Hepatic stellate cell (primary cell): ENCODE measurements at places on chromosomes 16 and 17.

GRCh38 chr16:86584726-86585721 lies 6.7 kb downstream of the FOXL1 start:
- DNase-seq = no peak

DNA sequence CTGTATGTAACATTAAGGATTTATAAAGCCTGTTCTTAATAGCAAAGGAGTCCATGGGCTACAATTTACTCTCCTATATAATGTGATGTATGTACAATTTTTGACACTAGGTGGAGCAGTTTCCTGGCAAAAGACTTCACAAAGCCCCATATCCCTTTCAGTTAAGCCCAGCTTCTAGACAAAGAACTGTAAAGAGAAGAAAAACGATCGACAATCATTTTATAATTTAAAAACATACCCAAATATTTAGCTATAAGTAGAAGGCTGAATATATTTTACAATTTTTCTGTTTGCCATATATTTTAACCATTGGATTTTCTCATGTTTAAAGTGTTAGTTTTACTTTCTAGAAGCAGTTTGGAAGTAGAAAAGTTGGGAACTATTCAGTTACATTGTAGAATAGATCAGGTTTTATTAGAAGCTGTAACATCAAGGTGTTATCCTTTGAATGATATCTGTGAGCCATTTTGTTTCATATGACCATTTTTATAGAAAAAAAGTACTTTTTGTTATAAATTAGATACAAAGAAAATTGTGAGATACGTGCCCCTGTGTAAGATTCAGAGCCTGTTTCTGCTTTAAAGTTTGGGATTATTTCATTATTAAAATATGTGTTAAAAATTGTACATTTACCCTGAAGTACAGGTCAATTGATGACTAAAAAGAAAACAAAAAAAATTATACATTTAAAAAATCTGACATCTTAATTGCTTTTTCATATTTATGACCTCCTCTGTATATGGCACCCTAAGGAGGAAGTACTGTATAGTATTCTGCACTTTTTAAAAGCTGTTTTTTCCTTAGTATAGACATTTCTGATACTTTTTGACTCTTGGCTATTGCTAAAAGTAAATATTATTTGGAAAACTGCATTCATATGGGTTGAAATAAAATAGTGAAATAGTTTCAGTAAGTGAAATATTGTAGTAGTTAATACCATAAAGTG lies 46.3 kb downstream of the VMP1 start:
- peak; percentile 70 for DNase-seq

DNA sequence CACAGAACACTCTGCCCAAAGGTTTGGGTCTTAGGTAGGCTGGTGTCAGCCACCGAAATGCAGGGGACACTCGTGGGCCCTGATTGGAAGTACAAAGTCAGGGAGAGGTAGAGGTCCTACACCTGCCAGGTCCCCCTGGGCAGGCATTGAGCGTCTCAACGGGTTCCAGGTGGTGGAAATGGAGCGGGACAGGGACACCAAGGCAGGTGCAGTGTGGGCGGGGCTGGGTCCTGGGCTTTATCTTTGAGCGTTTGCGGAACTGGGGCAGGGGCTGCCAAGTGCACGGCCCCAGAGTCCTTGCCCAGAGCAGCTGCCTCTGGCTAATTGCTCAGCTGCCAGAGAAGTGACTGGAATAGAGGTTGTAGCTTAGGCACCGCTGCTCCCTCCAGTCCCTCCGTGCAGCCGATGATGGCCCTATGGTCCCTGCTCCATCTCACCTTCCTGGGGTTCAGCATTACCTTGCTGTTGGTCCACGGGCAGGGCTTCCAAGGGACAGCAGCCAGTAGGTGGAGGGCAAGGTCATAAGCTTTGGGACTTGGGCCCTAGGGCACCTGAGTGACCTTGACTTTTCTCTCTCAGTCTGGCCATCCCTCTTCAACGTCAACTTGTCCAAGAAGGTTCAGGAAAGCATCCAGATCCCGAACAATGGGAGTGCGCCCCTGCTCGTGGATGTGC lies at the start of gene ZACN:
Gene ZACN (plus strand): TSS at position 323 of the 675 bp plus-strand sequence. CDS start 83 bp downstream, at position 406.
- DNase-seq = no peak

DNA sequence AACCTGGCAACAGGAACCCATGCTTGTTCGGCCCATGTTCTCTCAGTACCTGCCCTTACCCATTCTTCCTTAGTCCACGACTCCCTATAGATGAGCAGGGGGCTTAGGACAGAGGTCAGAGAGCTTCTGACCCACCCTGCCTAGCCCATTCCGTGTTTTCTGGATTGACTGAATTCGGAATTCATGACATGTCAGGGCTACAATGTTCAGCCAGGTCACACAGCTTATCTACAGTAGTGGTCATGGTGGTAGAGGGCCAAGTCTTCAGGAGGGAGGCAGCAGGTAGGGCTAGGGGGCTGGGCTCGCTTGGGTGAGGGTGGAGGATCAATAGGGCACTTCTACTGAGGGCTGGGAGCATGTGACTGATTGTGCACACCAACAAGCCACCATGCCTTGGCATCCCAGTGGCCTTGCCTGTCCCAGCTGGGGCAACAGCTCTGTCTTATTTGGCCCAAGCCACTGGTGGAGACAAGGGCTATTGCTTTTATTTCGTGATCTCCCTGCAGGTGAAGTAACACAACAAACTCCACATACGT lies 3.1 kb downstream of the HEXIM2 start:
- DNase-seq = no peak

DNA sequence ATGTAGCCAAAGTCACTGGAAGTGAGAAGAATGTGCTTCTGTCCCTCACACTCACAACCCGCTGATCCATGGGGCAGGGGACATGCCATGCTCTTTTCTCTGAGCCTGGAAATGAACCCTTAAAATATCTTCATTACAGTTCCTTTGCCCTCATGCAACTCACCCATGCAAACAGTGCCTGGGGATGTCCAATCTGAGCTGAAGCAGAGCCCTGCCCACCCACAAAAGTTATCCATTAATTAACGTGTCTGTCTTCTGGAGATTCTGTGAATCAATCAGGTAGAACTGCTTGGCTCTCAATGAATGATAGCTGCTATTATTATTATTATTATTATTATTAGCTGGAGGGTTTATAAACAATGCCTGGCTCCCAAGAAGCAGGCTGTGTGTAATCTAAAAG lies 133.7 kb downstream of the USP31 start:
- DNase-seq = no peak

GRCh38 chr17:76826330-76827068 lies 41.7 kb upstream of the MGAT5B start:
- DNase-seq = no peak

GRCh38 chr16:24972608-24973220 lies 42.5 kb downstream of the ARHGAP17 start:
- no peak for DNase-seq

- no peak for DNase-seq
Measured at GRCh38 chr16:88497561-88498462, 44.7 kb downstream of the ZFPM1 start.

- DNase-seq = no peak
Measured at GRCh38 chr17:44922746-44923470, 7.6 kb upstream of the GFAP start.

GRCh38 chr17:76793775-76794174 lies 55.9 kb downstream of the MFSD11 start:
- peak; percentile 31 for DNase-seq

GRCh38 chr16:55469821-55470532 lies 9.0 kb upstream of the MMP2 start:
- DNase-seq = no peak

DNA sequence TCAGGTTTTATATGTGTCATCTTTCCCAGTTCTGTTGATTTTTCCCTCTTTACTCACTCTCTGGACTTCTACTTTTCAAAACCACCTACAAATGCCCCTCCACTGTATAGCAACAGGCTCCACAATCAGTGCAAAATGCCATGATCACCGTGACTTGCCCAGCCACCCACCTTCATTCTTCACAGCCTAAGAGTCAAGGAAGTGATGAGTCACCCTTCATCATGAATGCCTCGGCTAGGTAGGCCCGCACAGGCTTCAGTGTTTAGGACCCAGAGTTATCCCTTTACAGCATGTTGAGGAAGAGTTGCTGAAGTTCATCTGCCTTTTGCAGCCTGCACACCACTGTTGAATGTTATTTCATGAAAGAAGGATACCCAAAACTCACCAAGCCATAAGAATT lies 158.6 kb downstream of the PMP22 start:
- DNase-seq = no peak

DNA sequence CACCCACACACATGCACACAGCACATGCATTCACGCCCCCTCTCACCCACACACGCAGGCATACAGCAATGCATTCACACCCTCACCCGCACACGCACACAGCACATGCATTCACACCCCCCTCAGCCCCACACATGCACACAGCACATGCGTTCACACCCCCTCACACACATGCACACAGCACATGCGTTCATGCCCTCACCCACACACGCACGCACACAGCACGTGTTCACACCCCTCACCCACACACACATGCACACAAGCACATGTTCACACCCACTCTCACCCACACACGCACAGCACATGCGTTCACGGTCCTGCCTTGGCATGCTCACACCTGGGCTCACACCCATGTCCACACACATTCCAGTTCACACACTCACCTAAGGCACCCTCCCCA lies 64.2 kb downstream of the ENGASE start:
- DNase-seq = no peak

- DNase-seq = no peak
Measured at GRCh38 chr17:40857535-40857934, 9.5 kb downstream of the KRT12 start.

DNA sequence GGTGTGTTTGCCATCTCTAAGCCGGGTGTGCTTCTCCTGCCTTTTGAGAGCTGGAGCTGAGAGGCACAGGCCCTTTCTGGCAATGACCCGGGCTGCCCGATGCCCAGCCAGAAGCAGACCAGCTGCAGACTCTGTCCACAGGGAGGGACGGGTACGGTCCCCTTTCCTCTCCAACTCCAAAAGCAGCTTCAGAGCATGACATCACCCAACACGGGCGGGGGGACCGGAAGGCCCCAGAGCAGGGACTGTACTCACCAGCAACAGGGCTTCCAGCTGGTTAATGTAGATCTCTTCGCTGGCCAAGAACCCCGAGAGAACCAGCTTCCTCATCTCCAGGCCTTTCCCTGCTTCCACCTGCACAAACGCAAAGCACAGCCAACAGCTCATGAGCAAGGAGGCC lies 79.4 kb downstream of the ABR start:
- no peak for DNase-seq

GRCh38 chr16:88063211-88063773 lies 112.1 kb downstream of the BANP start:
- DNase-seq = no peak

- no peak for DNase-seq
Measured at GRCh38 chr17:58969612-58970011, 137.1 kb downstream of the TRIM37 start.

DNA sequence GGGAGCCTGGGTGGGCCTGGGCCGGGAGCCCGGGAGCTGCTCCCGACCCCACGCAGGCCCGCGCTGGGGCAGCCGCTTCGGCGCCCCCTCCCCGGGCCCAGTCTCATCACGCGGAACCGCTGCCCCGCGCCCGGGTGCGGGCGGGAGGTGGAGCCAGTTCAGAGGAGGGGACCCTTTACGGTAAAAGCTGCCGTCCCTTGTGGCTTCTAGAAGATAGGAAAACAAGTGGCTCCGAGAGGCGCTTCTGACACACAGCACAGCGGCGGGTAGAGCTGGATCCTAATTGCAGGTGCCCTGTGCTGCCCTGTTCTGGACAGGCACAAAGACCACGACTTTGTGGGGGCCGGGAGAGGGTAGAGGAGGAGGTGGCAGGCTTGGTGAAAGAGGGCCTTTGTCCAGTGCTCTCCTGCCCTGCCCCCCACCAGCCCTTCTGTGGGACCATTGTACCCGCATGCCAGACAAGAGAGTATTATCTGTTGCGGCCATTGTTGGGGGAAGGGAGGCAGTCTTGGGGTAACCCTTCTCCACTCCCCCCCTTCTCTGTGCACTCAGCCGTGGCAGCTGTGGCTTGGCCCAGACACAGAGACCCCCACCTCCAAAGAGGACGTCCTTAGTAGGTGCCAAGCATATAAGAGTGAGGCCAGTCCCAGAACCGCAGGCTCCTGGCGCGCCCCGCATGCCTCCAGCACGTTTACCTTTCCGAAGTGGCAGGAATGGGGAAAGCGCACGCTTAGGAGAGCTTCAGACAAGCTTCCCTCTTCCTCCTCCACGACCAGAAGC lies 736 bp downstream of the CNP start:
- no peak for DNase-seq

- no peak for DNase-seq
Measured at GRCh38 chr16:41439-42068, 11.9 kb downstream of the POLR3K start.

DNA sequence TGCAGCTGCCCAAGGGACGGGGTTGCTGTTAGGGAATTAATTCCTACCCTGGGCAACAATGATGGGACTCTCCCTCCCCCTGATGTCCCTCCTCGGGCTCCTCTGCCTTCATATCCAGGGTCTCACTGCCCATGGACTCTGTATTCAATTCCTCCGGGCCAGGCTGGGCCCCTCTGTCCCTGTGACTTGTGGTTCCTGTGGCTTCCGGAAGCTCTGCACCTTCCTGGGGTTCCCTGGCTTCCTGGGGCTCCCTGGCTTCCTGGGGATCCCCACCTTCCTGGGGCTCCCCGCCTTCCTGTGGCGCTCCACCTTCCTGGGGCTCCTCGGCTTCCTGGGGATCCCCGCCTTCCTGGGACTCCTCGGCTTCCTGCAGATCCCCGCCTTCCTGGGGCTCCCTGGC lies 35.2 kb downstream of the SRL start:
- DNase-seq = no peak

DNA sequence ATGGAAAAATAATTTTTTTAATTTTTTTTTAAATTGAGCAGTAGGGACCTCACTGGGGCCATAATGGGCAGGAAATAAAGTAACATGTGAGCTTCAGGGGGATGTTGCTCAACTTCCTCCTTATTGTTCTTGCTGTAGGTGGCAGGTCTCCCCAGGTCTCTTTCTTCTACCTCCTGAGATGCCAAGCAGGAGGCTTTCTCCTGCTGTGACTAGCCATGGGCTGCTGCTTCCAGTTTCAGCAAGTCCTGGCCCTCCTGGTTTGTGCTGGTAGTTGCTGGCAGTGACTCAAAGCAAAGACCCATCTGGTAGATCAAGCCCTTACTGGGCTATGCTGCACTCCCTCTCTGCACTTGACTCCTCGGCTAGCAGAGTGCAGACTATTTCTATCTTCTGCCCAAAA lies 2.3 kb downstream of the DPEP2NB start:
- DNase-seq = no peak

GRCh38 chr16:28554634-28555423 lies 1.1 kb downstream of the SGF29 start:
- no peak for DNase-seq

- peak; percentile 94 for DNase-seq
Measured at GRCh38 chr16:30741461-30741914, 6.7 kb upstream of the PHKG2 start.

- no peak for DNase-seq
Measured at GRCh38 chr17:80109713-80110446, 8.5 kb downstream of the GAA start.

GRCh38 chr17:2082003-2082781 lies 27.3 kb downstream of the HIC1 start:
- DNase-seq = no peak

GRCh38 chr17:811051-811784 lies 29.1 kb downstream of the MRM3 start:
- DNase-seq = no peak
